ENCODE measurements at places on chromosomes 1 and 21. TPM values are rescaled to one million over a fixed set of nuclear protein-coding genes. Genes with fewer than 3 reads are reported as not detected.

Gene POU3F1
- total RNA-seq, result 0.17 TPM

Gene PRRX1
- 134 TPM for total RNA-seq

Gene LCE1D
- total RNA-seq, result not detected

Gene DMRTA2
- 0.09 TPM for total RNA-seq
